ENCODE measurements at places on chromosomes 16 and 17.

DNA sequence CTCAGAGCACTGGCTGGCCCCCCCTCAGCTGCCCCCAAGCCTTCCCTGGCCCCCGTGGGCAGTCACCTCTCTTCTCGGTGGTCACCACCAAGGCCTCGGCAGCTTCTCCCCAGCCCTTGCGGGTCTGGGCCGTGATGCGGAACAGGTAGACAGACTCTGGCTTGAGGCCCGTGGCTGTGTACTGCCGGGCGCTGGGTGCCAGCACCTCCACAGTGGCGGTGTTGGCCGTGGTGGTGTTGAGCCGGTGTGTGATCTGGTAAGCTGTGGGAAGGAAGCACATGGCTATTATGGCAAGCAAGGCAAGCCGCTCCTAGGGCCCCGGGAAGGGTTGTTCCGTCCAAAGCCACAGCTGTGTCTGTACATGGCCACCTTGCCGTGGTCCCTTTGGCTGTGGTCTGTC, 78.4 kb upstream of the CDC42EP4 start:
- DNase-seq: no peak

- DNase-seq: no peak
Measured at GRCh38 chr16:35552763-35553162, 2093.4 kb downstream of the TP53TG3F start.

GRCh38 chr16:86403085-86403484, 107.2 kb upstream of the FOXF1 start:
- no peak for DNase-seq

DNA sequence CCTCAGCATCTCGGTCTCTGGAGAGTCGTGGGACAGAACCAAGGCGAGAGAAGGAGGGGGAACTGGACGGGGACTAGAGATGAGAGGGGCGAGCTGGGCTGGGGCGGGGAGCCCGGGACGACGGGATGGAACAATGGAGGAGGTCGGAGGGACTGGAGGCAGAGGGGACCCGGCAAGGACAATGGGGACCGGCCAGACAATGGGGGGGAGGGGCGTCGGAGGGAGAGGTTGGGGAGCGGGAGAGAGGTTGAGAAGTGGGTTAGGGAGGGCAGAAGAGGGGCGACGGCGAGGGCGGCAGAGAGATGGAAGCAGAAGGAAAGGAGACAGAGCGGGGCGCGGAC, 719 bp downstream of the NGFR start:
- DNase-seq: no peak

GRCh38 chr17:51391982-51392654, 131.8 kb downstream of the UTP18 start:
- no peak for DNase-seq

DNA sequence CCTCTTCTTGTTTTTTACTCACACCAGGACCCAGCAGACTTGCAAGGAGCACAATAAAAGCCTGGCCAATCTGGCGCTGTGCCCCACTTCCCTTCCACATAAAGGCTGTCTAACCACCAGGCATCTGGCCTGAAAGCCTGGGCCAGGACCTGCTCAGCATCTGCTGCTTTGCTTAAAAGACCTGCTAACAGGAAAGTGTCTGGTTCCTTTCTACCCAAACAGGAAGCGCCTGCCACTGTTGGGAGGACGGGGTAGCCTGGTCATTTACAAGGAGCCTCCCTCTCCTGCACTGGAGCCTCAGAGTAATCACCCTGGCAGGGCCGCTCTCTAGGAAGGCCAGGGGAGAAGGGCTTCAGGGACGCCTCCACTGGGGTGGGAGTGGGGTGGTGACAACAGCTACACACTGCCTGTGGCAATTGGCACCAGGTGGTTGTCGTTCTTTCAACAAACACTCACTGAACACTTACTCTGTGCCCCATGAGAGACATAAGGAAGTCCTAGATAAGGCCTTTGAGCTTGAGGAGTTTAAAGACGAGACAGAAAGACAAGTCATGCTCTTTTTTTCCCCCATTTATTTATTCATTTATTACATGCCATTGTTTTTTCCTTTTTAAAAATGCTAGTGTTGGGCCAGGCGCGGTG, 6.3 kb upstream of the MMP28 start:
- DNase-seq: no peak

GRCh38 chr16:70345840-70346239, 863 bp upstream of the DDX19A start:
- DNase-seq: no peak

GRCh38 chr16:57165938-57166337, 19.9 kb downstream of the PSME3IP1 start:
- DNase-seq: no peak

DNA sequence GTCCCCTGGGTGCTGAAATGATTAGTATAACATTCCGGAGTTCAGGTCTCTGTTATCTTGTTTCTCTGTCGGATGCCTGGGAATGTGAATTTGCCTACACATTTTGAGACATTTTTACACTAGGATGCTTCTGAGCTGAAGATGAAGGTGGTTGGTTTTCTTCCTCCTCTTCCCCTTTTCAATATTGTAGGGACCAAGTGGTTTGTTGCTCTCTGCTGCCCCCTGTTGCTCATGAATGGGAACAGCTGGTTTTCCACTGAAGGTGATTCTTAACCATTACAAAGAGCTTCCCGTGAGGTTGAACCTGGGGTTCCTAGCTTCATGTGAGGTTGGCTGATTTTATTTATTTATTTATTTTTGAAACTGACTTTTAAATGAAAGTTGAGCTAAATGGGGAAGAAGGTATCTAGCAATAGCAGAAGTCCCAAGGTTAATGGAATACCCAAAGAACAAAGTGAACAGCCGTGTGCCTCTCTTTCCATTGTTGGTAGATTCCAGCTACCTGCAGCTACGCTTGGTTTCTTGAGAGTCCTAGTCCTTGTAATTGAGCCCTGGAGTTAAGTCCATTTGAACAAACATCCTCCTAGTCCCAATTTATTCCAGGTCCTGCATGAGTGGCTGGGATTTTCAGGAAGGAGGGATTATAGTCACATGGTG, 983.9 kb upstream of the EEF2KMT start:
- no peak for DNase-seq

- no peak for DNase-seq
Measured at GRCh38 chr16:27689711-27690110, 139.8 kb downstream of the KATNIP start.

- no peak for DNase-seq
Measured at GRCh38 chr16:15492091-15492740, 57.8 kb downstream of the BMERB1 start.

GRCh38 chr16:53449816-53450517, 15.7 kb downstream of the RBL2 start:
- no peak for DNase-seq

DNA sequence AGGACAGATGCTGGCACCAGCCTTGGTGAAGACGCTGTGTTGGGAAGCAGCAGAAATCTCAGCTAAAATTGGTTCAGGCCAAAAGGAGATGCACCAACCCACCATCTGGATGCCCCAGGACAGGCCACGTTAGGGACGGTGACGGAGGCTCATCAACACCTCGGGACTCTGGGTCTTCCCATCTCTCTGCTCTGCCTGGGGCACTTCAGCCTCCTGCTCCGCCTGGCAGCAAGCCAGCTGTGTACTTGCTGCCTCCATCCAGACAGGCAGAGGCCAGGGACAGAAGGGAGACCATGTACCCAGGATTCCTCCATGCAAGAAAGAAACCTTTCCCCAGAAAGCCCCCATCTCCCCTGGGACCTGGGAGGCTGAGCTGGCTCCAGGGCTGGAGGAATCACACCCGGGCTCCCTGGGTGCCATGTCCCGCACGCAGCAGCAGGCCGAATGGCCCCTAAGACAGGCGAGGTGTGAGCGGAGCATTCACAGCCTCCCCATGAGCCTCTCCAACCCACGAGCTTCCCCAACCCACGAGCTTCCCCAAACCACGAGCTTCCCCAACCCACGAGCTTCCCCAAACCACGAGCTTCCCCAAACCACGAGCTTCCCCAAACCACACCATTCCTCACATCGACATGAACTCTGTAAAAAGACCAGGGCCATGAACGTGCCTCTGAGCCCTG, 274.5 kb downstream of the C16orf95 start:
- no peak for DNase-seq

- DNase-seq: no peak
Measured at GRCh38 chr16:610513-611381, 20.0 kb upstream of the WFIKKN1 start.

DNA sequence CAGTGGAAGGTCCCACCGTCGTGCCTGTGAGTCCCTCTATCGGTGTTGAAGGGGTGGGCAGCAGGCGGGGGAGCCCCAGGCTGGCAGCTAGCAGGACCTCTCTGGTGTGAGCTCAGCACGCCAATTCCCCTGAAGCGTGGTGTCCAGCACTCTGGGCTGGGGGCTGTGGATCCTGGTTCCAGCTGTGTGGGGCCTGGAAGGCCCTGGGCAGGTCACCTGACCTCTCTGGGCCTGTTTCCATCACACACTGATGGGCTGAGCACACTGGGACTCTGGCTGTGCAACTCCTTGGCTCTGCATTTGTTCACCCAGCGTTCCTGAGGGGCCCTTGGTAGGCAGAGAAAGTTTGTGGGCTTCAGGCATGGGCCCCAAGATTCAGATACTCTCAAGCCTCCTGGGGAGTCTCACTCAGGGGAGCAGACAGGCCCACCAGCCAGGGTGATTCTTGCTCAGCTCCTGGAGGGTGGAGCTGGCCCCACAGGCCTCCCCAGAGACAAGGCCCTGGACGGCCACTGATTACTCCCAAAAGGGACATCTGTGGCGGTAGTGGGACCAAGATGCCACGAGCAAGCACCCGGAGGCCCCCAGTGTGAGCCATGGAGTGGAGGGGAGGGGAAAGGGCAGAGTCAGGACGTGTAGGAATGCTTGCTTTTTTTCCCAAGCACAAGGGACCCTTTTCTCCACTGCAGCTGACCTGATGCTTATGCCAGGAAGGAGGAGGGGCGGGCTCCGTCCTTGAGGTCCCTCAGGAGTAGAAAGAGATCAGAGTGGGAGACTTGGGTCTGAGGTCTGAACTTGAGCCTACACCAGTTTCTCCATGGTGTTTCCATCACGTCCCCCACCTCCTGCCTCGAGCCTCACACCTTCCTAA, 8.5 kb downstream of the SCGB1C2 start:
- no peak for DNase-seq

GRCh38 chr17:73359987-73360410, 48.2 kb upstream of the CDC42EP4 start:
- DNase-seq: no peak
